ENCODE measurements at places on chromosomes 11 and 22. TPM values are rescaled to one million over a fixed set of nuclear protein-coding genes. Genes with fewer than 3 reads are reported as not detected.

- DNase-seq, result no peak
These were observed 640.8 kb downstream of the FAM181B start for GRCh38 chr11:82092904-82093303.

The BANF1 gene
- total RNA-seq, result 329 TPM

The OR51B4 gene
- not detected for total RNA-seq

The DDI1 gene
- total RNA-seq, result not detected

The RNF169 gene
- 11.8 TPM for total RNA-seq

DNA sequence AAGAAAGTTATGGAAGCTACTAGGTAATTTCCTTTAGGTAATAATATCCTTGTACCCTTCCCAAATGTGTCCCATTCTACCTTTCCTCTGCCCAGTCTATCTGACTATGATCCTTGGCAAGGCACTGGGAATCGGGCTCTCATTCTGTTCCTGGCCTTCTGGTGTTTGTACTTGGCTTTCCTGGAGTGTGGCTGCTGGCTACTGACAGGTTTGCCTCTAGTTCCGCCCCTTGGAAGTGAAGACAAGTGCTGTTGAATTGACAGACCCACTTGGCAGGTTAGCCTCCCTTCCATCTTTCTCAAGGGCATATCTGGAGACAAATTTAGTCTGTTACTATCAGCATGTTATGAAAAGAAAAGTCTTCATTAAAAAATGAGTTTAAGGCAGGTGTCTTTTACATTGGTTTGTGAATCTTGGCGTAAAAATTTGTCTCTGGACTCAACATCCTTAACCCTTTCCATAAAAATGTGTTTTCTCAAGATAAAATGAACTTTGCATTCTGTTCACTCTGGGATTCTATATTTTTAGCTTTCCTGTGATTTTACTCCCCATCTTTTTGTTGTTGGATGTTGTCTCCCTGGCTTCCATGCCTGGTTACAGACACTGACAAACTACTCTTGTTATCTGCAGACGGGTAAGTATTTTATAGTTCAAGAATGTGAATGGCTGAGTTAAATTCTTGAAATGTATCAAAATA lies 287.4 kb upstream of the PDGFD start:
- DNase-seq, result no peak

GRCh38 chr11:975827-976226 lies 50.2 kb downstream of the AP2A2 start:
- peak; percentile 17 for DNase-seq

- DNase-seq, result no peak
These were observed 19.6 kb upstream of the PRODH start for GRCh38 chr22:18955696-18956095.

The XNDC1N gene
- total RNA-seq, result 7.7 TPM

The MMP13 gene
- not detected for total RNA-seq

DNA sequence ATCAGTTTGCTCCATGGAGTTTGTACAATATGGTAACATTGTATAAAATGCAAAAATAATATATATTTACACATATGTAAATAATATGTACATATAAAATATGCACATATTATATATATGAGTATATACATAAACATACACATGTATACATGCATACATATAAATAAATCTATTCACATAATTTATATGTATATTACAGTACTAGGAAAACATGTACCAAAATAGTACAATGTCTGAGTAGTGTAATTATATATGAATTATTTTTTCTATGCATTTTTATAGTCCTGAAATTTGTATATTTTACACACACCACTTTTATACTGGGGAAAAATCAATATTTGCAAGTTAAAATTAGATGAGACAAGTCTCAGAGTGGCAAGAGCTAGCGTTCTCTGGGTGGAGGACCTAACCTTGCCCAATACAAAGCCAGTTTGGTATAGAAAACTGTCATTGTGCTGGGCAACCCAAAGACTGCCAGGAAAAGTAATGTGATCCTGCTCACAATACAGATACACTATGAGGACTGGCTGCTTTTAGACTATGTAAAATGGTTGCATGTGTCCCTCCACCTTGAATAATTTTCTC lies 889.4 kb downstream of the LRRC4C start:
- no peak for DNase-seq

- DNase-seq, result no peak
These were observed 148.2 kb downstream of the SPATA19 start for GRCh38 chr11:133697161-133697560.

DNA sequence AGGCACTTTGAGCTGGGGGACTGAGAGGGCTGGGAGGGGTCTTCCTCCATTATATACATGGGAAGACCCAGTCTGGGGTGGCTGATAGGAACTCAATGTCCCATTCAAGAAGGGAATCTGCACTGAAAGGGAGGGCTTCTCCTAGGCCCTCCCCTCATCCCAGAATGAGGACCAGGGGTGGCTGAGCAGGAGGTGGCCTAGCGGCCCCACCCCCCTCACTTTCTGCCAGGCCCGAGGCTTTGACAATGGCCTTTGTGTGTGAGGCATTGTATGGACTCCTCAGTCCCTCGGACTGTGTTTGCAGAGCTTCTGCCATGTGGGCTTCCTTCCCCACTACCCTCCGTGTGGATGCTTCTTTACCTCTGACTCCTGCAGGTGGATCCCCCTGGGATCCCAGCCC lies 65.7 kb downstream of the NECTIN1 start:
- no peak for DNase-seq

- no peak for DNase-seq
These were observed 44.6 kb downstream of the COPB1 start for GRCh38 chr11:14454861-14455632.

The APOBEC3B gene
- 4.5 TPM for total RNA-seq

DNA sequence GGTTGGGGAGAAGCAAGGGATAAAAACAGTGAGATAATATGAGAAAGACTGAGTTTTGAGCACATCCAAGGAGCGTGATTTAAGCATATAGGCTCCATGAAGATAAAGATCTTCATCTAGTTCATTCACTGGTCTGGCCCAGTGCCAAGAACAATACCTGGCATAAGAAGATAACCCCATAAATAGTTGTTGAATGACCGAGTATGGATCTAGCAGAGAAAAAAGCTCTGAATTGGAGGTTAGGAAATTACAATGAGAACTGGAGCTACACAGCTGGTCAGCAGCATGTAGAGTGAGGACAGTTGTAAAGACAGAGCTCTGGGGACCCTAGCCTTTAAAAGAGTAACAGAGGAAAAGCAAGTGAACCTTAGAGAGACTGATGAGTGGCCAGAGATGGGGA lies 33.0 kb upstream of the PAK1 start:
- DNase-seq, result no peak

DNA sequence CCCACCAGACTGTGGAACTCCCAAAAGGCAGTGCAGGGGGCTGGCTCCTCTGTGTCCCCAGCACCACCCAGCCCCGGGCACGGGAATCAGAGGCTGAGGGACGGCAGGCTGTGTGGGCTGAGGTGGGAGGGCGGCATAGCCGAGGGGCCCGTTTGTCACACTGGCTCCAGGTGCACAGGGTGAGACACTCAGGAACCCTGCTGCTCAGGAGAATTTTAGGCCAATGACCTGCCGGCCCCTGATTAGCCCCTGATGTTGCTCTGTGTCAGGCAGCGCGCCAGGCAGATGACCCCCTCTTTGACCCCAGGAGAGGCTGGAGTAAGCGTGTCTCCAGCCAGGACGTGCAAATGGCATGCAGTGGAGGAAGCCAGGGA lies 52.7 kb downstream of the RTL6 start:
- DNase-seq, result no peak

GRCh38 chr22:41028841-41029240 lies 63.6 kb upstream of the EP300 start:
- peak; percentile 13 for DNase-seq

- peak; percentile 1 for DNase-seq
These were observed 60.8 kb upstream of the CCDC179 start for GRCh38 chr11:22920939-22921565.

The RAB39A gene
- 0.13 TPM for total RNA-seq

The LDLRAD3 gene
- total RNA-seq, result 1.8 TPM

DNA sequence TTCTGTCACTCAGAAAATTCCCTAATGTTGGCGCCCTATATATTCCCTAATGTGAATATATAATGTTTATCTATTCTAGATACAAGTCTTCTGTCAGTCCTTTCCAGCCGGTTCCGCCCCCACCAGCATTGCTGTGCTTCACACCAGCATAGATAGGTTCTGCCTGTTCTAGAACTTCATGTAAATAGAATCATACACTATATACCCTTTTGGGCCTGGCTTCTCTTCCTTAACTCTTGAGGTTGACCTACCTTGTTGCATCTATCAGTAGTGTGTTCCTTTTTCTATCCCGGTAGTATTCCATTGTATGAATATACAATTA lies 34.6 kb downstream of the OTOG start:
- no peak for DNase-seq

DNA sequence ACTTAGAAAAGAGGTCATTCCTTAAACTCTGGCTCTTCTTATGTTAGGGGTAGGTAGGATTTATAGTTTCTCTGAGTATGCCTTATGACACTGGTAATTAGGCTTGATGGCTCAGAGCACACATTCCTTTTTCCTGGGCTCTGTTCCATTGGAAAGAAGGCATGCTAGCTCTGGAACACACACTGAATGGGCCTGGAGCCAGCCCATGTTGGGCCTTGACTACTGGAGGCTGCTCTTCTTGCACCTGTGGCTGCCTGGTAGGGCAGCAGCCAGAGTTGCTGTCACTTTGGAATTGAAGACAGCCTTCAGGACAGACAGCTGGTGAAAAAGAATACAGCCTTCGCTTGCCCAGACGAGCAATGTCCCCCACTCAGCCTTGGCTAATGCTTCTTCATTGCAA lies 18.2 kb downstream of the MCAM start:
- DNase-seq, result no peak

- DNase-seq, result no peak
These were observed 777.6 kb downstream of the TBC1D22A start for GRCh38 chr22:47540011-47540410.

The LRRC32 gene
- total RNA-seq, result not detected

DNA sequence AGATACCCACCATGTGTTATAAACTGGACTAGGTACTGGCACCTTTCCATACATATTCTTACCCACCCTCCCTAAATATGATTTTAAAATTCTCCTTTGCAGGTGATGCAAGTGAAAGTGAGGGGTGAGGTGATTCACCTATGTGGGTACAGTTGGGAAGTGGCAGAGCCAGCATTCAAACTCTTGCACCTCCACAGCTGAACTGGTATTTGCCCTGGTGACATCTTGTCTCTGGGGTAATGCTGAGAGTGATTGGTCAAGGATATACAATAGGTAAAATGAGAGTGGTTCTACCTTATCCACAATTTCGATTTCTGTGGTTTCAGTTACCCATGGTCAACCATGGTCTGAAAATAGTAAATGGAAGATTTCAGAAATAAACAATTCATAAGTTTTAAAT lies 288.2 kb downstream of the MIAT start:
- DNase-seq, result no peak

DNA sequence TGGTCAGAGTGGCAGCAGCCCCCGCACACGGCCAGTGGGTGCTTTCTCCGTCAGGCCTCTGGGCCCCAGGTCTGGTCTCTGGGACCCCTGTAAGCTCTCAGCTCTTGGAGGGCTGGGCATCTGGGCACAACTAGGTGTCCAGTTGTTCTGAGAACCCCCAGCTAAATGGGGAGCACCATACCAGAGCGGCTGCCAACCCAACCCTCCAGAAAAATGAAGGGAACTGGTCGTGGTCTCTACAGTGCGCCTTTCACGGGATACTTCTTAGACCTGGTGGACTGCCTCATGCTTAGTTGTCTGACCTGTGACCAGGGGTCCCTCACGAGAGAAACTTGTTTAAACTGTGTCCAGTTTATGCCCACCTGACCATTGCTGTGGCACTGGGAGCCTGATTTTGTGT lies 104.9 kb downstream of the BCR start:
- no peak for DNase-seq

DNA sequence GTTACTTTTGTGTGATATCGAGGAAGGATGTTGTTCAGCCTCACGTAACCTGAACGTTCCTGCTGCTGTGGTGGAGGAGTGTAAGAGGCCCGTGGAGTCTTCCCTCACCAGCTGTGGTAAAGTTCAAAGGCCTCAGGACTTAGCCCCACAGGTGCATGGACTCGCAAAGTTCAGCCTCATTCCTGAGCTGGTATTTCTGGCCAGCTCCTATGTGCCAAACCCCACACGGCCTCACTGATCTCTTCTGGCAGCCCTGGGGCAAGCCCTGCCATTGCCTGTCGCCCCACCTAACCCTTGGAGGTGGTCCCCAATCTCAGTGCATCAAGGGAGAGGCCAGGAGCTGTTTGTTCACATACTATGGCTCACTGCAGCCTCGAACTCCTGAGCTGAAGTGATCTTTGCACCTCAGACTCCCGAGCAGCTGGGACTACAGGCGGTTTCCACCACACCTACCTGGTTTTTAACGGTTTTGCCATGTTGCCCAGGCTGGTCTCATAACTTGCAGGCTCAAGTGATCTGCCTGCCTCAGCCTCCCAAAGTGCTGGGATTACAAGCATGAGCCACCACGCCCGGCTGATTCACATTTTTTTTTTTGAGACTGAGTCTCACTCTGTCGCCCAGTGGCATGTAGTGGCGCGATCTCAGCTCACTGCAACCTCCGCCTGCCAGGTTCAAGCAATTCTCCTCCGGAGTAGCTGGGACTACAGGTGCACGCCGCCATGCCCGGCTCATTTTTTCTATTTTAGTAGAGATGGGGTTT lies 2.2 kb downstream of the PHRF1 start:
- no peak for DNase-seq

DNA sequence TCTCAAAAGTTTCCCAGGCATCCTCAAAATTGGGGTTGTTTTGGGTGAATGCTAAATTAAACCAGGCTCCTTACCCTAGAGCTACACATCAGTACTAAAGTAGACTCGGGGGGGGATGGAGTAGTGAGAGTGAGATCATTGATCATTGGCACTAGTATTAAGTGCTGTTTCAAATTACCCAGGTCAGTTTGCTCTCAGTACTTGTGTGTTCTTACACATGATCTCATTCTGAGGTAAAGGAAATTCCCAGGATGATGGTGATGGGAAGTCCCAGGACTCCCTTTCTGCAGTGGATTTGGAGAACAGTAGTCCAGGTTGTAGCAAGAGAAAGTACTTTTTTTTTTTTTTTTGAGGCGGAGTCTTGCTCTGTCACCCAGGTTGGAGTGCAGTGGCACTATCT lies 12.5 kb downstream of the RBM4 start:
- no peak for DNase-seq

DNA sequence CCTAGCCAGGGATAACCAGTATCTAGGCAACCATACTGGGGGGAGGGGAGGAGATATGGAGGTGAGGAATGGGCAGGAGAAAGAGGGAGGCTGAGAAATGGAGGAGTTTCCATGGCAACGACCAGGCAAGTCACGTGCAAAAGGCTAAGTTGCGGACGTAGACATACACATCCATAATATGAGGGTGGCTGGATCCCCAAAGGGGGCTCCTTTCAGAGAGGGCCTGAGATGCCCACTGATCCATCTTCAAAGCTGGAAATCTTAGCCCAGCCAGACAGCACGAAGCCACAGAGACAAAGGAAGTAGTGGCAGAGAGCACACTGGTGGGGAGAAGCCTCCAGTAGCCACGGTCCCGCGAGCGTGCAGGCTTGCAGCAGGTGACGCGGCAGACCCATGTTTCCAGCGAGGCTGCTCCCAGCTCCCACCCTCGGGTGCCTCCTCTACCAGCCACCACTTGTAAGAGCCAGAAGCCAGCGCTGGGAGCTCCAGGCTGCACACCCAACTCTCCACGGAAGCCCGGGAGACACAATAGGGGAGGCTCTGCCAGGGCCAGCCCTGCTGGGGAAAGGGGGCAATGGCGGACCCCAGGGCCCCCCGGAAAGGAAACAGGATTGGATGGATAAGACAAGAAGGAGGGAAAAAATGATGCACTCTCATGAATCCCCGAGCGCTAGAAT lies 938 bp downstream of the FXYD6 start:
- DNase-seq, result no peak

The KCNQ1OT1 gene
- 0.25 TPM for total RNA-seq

All from MG63 (cell line).